NB4 (cell line): ENCODE measurements at places on chromosomes 1 and 21.

- DNase-seq, result no peak
Observed at GRCh38 chr1:56868761-56869160, 14.2 kb downstream of the C8A start.

DNA sequence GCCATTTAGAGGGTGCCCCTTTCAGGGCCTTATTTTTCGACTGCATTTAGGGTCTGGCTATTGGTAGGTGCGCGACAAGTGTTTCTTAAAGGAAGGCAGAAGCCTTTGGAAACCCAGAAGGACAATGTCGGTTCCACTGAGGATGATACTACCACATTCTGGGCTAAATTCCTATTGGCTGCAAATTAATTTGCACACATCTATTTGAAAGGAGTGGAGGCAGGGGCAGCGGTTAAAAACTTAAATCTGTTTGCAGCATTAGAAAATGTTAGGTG is 1.1 kb downstream of the PATJ start:
- DNase-seq, result no peak

DNA sequence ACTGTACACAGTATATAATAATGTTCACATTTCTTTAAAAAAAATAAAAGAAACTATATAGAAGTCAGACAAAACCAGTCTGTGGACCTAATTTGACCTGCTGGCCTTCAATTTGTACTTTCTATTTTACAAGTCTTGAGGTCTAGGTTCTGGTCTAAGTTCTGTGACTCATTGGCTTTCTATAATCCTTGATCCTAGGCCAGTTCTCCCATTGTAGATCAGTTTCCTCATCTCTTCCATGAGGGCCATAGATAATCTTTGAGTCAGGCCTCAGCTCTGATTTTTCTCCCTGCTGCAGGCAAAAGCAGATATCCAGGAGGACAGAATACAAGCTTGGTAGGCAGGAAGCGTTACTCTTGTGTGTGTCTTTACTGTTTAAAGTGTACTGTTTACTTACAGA is 603.7 kb upstream of the CAMK1G start:
- no peak for DNase-seq

- no peak for DNase-seq
Observed at GRCh38 chr1:218249338-218250140, 35.6 kb upstream of the RRP15 start.

- DNase-seq, result no peak
Observed at GRCh38 chr1:18805925-18806849, 53.3 kb downstream of the TAS1R2 start.

GRCh38 chr1:210025870-210026269 is 87.9 kb downstream of the SYT14 start:
- DNase-seq, result no peak

- no peak for DNase-seq
Observed at GRCh38 chr1:22552021-22552420, 11.3 kb upstream of the EPHA8 start.

DNA sequence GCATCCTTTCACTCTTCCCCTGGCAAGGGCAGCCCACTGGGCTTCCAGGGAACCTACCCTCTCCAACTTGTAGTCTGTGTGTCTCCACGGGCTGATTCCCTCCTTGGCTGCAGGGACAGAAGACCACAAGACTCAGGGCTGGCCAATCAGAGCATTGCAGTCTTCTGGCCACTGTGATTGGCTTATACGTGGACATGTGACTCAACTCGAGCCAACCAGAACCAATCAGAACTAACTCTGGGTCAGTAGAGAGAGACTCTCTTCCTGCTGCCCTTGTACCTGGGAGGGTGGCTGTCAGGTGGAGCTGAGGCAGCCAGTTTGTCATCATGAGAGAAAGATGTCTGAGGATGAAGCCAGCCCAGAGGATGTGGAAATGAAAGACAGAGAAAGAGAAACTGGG is 64.0 kb downstream of the DHRS3 start:
- no peak for DNase-seq

- DNase-seq, result peak; percentile 28
Observed at GRCh38 chr1:42888013-42888633, 41.7 kb downstream of the ZNF691 start.

DNA sequence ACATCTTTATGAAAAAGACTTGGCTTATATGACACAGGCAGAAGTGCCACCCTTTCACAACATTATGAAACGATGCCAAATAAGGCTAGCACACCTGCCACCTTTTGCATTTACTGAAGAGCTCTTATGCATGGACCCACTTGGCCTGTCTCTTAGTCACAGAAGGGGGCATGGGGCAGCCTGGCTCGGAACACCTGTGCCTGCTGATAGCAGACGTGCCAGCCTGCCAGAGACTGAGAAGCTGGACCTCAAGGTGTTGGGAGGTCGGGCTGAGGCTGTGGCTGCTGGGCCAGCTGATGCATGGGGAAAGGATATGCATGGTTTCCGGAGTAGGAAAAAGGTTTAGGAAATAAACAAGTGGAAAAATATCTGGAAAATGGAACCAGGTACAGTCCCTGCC is 21.5 kb downstream of the RCAN1 start:
- DNase-seq, result no peak

- DNase-seq, result no peak
Observed at GRCh38 chr1:7420470-7421100, 350.5 kb upstream of the VAMP3 start.

- DNase-seq, result no peak
Observed at GRCh38 chr1:10681296-10682107, 114.9 kb downstream of the CASZ1 start.

DNA sequence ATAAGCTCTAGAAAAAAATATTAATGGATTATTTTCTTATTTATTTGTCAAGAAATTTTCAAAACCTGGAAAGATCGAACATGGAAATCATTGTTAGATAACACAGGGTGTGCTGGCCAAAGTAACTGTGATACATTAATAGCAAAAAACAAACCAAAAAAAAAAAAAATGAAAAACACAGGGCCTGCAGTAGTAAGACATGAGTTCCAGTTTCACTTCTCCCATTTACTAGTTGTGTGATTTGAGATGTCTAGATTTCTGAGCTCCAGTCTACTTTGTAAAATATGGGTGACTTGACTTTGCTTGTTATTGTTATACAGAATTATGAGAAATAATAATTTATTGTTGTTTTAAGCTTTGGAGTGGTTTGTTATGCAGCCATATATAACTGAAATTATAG is 13.6 kb downstream of the FAM177B start:
- no peak for DNase-seq

GRCh38 chr1:26530410-26530894 is 891 bp downstream of the RPS6KA1 start:
- DNase-seq, result peak; percentile 81

GRCh38 chr1:14745001-14745720 is 146.7 kb downstream of the KAZN start:
- no peak for DNase-seq

- no peak for DNase-seq
Observed at GRCh38 chr1:161261261-161262235, 3.0 kb downstream of the PCP4L1 start.

GRCh38 chr1:27550510-27551169 is 53.3 kb downstream of the AHDC1 start:
- DNase-seq, result no peak

DNA sequence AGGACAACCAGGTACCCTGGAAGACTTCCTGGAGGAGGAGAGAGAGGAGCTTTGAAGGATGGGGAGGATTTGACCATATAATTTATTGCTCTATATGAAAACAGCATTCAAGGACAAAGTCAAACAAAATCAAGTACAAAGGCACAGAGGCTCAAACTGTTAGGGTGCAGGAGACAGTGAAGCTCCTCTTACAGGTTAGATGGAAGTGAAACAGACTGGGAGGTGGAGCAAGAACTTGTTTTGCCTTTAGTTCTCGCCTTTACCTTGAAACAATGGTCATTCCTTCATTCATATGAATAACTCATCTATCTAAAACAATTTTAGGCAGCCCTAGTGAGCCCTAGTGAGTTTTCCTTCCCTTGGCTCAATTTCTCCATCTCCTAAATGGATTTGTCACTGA is 199.6 kb downstream of the HIVEP3 start:
- no peak for DNase-seq

GRCh38 chr21:38358666-38359065 is 101.9 kb downstream of the KCNJ15 start:
- no peak for DNase-seq

GRCh38 chr1:5949085-5949760 is 43.0 kb downstream of the NPHP4 start:
- no peak for DNase-seq

- DNase-seq, result no peak
Observed at GRCh38 chr1:36392836-36393235, 4.9 kb downstream of the LSM10 start.

- no peak for DNase-seq
Observed at GRCh38 chr1:50531027-50531426, 107.8 kb upstream of the DMRTA2 start.

DNA sequence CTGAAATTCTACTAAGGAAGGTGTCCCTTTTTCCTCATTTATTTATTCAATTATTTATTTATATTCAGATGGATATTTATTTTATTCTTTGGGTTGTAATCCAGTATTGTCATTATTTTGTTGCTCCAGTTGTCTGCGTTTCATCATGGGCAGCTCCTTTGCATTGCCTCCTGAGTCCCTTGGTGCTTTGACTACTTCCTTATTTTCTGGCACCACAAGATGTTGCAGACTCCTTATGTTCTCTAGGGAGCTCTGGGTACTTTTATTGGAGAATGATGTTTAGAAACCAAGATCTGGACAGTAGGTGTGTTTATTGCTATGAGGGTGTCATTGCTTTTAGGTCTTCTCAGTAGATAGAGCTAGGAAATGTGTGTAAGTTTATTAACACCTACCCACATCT is 59.9 kb upstream of the ERRFI1 start:
- peak; percentile 78 for DNase-seq

DNA sequence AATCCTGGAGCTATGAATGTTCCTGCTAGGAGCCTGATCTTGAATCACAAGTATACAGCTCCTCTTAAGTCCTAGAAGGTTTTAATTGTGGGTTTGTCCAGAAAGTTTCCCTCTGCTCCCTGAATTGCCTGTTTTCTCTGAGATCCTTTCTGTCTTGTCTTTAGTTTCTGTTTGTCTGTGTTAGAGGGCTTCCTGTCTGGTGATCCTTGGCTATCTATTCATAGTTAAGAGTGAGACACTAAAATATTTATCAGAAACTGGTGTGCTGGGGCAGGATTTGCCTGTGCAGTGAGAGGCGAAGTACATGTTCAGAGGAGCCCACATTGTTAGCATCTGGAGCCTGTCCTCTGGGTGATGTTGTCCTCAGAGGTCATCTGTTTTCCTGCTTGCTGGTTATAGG is 45.4 kb downstream of the ETS2 start:
- DNase-seq, result no peak

DNA sequence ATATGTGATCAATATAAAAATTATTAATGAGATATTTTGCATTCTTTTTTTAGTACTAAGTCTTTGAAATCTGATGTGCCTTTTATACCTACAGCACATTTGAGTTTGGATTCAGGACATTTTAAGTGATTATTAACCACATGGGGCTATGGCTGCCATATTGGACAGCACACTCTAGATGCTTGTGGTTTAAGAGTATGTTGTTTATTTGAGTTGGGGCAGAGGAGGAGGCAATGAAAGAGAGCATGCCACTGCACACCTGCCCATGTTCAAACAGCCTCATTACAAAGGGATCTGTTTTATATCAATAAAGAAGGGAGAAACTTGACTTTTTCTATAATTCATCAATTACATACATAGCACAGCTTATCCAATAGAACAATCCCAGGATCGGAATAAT is 99.4 kb upstream of the EDEM3 start:
- DNase-seq, result peak; percentile 9

GRCh38 chr1:212473729-212474128 is 41.0 kb downstream of the NENF start:
- DNase-seq, result no peak

DNA sequence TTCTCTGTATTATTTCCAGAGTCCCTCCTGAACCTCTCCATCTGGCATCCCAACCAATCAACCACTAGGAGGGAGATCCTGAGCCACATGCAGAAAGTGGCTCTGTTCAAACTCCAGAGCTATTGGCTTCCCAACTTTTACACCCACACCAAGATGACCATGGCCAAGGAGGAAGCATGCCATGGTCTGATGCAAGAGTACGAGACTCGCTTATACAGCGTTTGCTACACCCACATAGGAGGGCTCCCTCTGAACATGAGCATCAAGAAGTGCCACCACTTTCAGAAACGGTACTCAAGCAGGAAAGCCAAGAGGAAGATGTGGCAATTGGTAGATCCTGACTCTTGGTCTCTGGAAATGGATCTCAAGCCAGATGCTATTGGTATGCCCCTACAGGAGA is 23.6 kb downstream of the RGSL1 start:
- DNase-seq, result no peak

DNA sequence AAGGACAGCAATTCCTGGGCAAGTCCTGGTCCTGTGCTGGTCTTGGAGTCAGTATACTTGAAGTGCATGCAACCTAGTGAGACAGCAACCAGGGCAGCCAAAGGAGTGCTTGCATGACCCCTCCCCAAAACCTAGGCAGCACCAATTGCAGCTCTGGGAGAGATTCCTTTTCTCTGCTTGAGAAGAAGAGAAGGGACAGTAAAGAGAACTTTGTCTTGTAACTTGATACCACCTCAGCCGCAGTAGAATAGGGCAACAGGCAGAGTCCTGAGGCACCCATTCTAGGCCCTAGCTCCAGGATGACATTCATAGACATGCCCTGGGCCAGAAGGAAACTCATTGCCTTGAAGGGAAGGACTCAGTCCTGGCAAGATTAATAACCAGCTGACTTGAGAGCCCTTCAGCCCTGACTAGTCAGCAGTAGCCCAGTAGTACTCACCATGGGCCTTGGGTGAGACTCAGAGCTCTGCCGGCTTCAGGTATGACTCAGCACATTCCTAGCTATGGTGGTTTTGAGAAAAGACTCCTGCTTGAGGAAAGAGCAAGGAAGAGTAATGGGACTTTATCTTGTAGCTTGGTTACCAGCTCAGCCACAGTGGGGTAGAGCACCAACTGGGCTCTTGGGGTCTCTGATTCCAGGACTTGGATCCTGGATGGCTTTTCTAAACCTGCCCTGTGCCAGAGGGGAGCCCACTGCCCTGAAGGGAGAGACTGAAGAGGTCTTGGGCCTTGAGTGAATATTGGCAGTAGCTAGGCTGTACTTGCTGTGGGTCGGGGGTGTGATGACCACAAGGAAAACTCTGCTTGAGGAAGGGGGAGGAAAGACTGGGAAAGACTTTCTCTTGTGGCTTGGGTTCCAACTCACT is 51.7 kb upstream of the ACADM start:
- DNase-seq, result peak; percentile 42

GRCh38 chr21:32587120-32587519 is 1.8 kb upstream of the TCP10L start:
- no peak for DNase-seq

GRCh38 chr1:204846546-204846945 is 24.1 kb upstream of the NFASC start:
- DNase-seq, result no peak
